Forelimb muscle (tissue), 1 donor: ENCODE measurements at places on chromosomes 4 and X. TPM values are rescaled to one million over a fixed set of nuclear protein-coding genes. Genes with fewer than 3 reads are reported as not detected.

Gene EGF
- 10.3 TPM for polyA plus RNA-seq

Gene ARMCX4
- 68.0 TPM for polyA plus RNA-seq

Gene RGS12
- 34.8 TPM for polyA plus RNA-seq

Gene FAM184B
- 7.7 TPM for polyA plus RNA-seq

Gene GPR34
- polyA plus RNA-seq: 5.7 TPM

Gene ODAPH
- polyA plus RNA-seq: 0.25 TPM

DNA sequence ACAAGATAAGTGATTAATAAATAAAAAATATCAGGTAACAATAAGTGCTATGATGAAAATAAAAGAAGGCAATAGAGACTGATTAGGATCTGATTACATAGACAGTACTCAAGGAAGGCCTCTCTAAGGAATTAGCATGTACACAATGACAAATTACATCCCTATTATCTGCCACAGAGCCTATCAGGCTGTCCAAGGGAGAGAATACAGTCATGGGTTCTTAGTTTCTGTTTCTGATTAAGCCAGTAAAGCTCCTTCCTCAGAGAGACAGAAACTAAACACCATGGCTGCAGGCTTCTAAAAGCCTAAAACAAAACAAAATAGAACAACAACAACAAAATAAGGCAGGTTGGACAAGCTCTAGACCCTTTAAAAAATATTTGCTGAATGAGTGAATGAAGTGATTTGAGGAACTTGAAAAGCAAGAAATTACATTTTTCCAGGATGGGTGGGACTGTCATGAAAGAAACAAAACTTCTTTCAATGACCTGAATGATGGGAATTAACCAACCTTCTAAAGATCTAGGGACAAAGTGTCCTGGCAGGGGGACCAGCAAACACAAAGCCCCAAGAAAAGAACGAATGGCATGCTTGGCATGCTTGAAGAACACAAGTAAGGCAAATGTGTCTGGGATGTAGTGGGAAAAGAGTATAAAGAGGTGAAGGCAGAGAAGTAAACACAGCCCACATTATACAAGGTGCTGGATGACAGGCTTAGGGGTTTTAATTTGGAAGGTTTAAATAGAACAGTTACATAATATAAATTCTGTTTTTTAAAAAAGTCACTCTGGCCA, 44.1 kb downstream of the NAA11 start:
- DNase-seq: no peak

- no peak for DNase-seq
Measured at GRCh38 chrX:20740443-20740842, 473.7 kb upstream of the RPS6KA3 start.

- no peak for DNase-seq
Measured at GRCh38 chr4:24846716-24847115, 51.3 kb downstream of the SOD3 start.

DNA sequence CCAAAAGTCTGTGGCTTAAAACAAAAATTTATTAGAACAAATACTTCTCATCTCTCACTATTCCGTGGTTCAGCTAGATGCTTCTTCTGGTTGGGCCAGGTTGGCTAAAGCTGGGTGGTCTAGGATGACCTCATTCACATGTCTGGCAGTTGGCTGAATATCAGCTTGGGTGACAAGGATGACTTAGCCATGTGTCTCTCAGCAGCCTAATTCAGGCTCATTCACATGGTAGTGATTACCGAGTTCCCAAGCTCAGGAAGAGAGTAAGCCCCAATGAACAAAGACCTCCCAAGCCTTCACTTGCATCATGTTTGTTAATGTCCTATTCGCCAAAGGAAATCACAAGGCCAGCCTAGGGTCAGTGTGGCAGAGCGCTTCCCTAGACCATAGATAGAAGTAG, 119.4 kb downstream of the FANCB start:
- DNase-seq: no peak

DNA sequence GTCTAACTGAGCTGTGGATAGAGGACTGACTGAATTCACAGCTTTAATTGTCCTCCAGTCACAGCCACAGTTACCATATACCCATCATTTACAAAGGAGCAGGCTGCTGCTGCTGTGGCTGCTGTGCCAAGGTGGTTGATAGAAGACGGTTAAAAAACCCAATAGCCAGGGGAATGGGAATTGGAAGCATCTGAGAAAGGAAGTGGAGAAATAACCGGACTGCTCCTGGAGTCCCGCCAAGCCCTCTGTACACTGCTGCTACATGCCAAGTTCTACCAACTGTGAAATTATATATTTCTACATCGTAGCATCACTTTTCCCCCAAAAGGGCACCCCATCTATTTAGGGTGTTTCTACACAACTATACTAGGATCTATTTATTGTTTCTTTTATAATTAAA, 279.7 kb upstream of the ARX start:
- no peak for DNase-seq

DNA sequence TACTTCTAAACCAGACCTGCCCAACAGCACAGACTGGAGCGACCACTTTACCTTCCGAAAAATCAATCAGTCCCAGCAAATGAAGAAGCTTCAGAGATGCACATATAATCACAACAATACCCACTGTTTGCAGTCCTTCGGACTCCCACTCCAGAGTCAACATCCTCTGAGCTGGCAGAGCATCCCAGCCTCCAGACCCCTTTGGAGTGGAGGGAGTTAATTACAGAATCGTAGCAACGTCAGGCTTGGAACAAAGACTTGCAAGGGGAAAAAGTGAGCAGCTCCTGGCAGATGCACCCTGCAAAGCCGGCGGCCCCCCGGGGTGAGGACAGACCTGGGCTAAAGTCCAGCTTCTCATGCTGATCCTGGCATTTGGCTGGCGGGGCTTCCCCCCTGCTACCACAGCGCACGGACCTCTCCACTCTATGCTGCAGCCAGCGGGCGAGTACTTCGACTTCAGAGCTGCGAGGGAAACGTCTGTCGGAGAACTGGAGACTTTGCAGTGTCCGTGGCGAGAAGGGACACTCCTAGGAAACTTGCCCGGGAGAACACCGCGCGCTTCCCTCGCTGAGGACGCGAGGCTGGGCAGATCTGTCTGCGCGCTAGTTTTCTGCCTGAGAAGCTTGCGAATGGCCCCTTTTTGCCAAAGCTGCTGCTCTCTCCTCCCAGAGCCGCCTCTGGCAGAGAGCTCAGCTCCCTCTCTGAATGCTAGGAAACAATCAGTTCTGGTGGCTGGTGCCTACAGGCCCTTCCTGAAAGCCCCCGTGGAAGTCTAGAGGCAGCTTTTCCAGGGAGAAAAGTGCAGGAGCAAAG, 283.7 kb downstream of the PACRGL start:
- DNase-seq: no peak

GRCh38 chr4:19982556-19982955, 269.1 kb upstream of the SLIT2 start:
- no peak for DNase-seq
